Stimulated activated CD4-positive, alpha-beta T cell treated with anti-CD3 and anti-CD28 coated beads, Interleukin-2, amount 100 ng/mL, for 24 hours (primary cell): ENCODE measurements at places on chromosomes 7 and 10.

DNA sequence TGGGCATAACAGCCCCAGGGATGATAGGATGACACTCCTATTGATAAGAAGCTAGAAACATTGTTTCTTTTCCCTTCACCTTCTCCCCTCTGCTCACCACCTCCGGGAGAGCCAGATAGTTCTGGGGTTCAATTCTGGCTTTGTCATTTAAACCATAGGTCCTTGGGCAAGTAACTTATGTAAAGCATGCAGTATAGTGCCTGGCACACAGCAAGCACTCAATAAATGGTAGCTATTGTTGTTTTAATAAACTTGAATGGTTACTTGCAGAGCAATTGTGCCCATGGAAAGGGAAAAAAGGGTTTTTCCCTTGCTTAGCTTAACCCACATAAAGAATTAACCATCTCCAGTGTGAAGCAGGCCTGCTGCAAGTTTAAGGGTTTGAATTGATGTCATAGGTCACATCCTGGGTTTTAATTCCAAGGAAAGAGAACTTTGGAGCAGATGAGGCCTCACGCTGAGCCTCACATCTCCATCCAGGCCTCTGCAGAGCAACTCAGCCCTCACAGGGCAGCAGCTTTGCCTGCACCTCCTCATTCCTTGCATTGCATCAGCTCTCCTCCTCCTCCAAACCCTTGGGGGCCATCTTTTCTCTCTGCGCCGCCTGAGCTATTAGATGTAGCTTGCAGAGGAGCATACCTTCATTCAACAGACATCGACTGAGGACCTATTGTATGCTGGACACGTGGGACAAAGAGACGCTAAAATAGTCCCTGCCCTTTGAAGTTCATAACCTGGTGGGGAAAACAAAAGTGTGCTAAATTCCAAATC is 22.9 kb downstream of the ZNF775 start:
- DNase-seq = no peak

GRCh38 chr10:88033385-88033784 is 170.0 kb downstream of the PTEN start:
- no peak for DNase-seq

GRCh38 chr7:54215424-54215823 is 326.8 kb upstream of the VSTM2A start:
- no peak for DNase-seq

- DNase-seq = no peak
These were observed 41.3 kb upstream of the AOAH start for GRCh38 chr7:36765605-36766004.

- DNase-seq = no peak
These were observed 101.8 kb upstream of the SEC61G start for GRCh38 chr7:54860843-54861242.

- no peak for DNase-seq
These were observed 8.1 kb upstream of the VDAC2 start for GRCh38 chr10:75202321-75203045.

DNA sequence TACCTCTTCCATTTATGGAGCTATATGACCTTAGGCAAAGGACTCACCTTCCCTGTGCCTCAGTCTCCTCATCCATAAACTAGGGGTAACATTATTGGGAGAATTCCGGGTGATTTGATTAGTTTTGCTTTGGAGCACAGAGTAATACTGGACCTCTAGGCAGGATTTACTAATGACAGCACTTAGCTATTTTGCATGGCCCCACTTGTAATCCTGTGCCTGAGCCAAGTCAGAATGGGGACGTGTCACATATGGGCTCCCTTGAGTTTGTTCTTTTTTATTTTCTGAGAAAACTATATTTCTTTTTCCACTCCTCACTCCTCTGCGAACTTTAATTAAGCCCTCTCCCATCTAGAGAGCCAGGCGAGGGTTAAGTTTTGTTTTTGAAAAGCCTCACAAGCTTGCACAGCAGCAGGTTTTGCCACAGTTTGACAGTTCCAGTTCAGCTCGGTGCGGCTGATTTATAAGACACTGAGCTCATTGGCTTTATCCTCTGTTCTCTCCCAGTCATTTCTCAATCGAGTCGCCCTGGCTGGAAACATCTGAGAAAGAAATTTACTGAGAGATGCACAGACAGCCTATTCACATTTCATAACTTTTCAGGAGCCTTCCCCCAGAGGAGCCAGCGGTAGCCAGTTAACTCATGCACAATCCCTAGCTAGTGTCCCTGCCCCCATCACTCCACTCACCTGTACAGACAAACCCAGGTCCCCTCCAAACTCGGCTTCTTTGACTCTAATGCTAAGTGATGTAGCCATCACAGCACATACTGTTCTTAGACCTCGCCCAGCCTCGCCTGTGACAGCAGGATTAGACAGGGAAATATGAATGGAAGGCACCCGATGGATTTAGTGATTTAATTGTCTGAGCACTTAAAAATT is 441.9 kb upstream of the NPVF start:
- no peak for DNase-seq

GRCh38 chr7:1533255-1533546 is 2.7 kb downstream of the MAFK start:
- no peak for DNase-seq

DNA sequence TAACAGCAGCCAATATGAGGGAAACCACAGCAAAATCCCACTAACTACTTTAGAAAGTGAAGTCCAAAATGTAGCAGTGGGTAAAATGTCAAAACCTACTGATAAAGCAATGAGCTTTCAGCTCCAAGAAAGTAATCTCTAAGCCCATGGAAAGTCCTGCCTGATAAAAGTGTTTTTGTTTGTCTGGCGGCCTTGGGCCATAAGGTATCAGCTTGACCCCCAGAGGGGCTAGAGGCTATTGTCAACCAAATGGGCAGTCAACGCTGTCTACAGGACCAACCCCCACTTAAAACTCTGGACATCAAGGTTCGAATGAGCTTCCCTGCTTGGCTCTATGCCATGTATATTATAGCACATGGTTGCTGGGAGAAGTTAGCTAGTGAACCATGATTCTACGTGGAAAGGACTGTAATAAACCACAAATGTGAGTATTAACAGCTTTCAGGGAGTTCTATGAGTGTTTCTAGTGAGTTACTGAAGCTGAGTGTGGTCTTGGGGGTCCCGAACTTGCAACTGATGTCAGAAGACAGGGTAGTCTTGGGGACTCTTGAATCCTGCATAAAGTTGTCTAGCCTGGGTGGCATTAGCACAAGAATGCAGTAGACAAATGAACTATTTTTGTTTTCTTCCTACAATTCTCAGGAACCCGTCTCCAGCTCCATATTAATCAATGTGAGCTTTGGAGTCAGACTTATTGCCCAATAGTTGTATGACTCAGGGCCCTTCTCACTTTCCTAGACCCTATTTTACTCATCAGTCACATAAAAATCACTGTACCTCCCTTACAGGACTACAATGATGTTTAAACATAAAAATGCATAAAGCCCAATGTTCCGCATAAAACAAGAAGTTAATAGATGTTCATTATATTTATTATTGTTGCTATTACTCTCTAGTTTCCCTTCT is 164.9 kb downstream of the DGKI start:
- DNase-seq = no peak

DNA sequence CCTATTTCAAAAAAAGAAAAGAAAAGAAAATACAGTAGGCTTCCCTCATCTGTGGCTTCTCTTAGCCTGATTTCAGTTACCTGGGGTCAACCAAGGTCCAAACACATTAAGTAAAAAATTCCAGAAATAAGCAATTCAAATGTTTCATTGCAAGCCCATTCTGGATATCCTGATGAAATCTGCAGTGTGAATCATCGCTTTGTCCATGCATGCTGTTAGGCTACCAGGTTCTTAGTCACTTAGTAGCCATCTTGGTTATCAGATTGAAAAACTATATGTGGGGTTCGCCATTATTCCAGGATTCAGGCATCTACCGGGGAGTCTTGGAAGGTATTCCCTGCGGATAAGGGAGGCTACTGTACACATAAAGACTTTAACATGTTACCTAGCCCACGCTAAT is 991 bp upstream of the FAM204A start:
- DNase-seq = no peak
